AG09319 (cell line): ENCODE measurements at places on chromosomes 7 and 10.
A peak's percentile ranks its signal among the peaks of the same experiment; 100 is the strongest.

DNA sequence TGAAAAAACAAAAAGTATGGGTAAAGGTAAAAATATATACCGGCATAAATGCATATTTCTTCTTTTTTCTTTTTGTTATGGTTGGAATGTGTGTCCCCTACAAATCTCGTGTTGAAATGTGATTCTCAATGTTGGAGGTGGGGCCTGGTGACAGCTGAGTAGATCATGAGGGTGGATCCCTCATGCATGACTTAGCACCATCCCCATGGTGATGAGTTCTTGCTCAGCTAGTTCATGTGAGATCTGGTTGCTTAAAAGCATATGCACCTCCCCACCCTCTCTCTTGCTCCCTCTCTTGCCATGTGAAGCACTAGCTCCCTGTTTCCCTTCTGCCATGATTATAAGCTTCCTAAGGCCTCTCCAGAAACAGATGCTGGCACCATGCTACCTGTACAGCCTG is 93.3 kb downstream of the HYCC1 start:
- DNase-seq, result no peak

GRCh38 chr10:12583891-12584595 is 234.7 kb downstream of the CAMK1D start:
- DNase-seq, result no peak

DNA sequence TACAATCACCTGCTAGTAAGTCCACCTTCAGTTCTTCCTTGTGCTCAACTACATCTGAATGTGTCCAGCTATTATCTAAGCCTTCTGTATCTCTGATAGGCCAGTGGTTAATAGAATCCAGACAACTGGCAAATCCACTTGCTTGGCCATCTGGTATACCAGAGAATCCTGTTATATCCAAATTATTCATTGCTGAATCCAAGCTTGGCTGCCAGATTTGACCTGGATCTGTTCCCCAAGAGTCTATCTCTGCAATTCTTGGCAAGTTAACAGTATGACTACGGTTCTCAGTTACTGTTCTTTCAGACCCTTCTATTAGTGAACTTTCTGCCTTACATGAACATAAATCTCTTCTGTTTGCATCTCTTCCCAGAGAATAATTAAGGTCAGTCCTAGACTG is 154.6 kb upstream of the TARP start:
- no peak for DNase-seq

- DNase-seq, result no peak
Observed at GRCh38 chr10:133159950-133160825, at the start of gene KNDC1. Gene KNDC1, plus strand, starts transcription at chr10:133160219. Its CDS starts 249 bp downstream, at chr10:133160468.

DNA sequence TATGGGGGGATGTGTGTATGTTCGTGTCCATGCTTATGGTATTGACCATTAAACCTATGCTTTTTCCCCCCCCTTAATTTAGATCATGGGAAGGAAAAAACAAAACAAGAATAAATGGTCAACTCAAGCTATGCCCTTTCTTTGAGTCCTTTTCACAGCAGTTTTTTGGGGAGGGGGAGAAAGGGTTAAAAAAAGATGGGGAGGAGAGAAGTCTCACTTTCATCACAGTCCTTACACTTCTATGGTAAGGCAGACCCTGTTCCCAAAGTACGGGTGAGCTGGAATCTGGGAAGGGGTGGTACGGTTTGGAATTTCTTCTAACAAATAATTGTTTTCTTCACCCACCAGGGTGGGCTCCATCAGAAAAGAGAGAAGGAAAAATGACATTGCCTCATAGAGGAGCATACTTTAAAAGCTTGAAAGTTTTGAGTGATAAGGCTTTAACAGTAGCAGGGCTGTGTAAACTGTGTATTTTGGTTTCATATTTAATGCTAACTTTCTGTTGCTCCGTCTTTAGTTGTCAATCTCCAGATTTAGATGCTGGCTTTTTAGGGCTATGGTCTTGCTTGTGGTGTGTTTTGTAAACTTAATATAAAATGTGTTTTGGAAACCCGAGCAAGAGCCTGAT is 180.1 kb downstream of the TCF7L2 start:
- no peak for DNase-seq

DNA sequence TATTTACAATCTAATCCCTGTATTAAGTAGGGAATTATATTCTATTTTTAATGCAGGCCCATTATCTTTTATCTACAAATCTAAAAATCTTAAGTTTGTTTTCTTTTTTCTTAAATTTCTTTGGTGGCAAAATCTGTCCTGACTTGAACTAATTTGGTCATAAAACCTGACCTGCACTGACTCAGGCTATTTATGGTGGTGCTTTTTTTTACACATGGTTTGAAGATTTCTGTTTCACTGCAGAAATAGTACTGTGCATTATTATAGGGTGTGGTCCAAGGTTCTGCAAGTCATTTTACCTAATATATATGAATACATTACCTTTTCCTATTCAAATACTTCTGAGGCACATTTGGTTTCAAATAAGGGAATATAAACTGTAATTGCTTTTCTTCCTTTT is 137.0 kb downstream of the CD36 start:
- no peak for DNase-seq

- DNase-seq, result no peak
Observed at GRCh38 chr10:57867241-57867640, 400.5 kb downstream of the IPMK start.

- DNase-seq, result no peak
Observed at GRCh38 chr7:141789917-141790316, at the start of gene TAS2R5. Gene TAS2R5, plus strand, starts transcription at chr7:141790217. Its CDS starts 145 bp downstream, at chr7:141790362.

GRCh38 chr10:101122270-101123084 is 8.6 kb upstream of the TLX1 start:
- DNase-seq, result no peak

- no peak for DNase-seq
Observed at GRCh38 chr7:119925581-119926289, 347.2 kb upstream of the KCND2 start.

DNA sequence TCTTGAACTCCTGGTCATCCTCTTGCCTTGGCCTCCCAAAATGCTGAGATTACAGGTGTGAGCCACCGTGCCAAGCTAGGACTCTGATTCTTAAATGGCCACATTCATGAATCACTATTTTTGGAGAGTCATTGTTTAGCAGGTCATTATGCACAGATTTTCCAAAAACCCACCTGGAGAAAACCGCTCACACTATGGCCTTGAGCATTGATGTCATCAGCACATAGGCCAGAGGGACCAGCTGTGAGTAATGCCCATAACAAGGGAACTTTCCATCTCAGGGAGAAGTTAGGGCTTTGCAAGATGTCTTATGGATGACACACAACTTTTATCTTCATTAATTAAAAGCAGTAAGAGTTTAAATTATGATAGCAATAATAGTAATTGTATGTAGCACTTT is 86.4 kb upstream of the KIF5B start:
- DNase-seq, result no peak

DNA sequence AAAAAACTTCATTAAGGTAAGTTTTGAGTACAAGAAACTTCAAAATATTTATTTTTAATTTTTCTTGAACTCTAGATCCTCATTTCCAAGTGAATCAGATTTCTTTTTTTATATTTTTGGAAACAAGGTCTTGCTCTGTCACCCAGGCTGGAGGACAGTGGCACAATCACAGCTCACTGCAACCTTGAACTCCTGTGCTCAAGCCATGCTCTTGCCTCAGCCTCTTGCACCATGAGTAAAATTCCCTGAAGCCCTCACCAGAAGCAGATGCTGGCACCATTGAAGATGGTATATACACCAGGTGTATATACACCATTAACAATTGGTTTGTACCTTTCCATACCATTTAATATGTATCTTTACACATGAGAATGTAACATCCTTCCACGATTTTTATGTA is 45.1 kb upstream of the ODAD2 start:
- no peak for DNase-seq

DNA sequence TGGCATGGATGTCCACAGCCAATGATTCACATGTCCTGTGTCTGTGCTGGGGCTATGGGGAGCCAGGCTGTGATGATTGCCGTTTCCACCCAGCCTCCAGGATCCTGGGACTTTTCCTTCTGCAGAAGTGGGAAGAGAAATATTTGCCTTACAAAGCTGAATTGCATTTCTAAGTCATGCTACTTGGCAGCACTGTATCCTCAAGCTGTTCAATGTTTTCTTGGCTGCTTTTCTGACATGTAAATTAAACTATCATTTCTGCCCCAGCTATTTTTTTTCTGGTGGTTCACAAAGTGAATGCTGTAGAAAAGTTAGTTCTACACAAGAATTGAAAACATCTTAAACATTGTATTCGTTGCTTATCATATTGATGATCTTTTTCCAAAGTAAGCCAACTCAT is 51.9 kb upstream of the TCERG1L start:
- DNase-seq, result no peak

DNA sequence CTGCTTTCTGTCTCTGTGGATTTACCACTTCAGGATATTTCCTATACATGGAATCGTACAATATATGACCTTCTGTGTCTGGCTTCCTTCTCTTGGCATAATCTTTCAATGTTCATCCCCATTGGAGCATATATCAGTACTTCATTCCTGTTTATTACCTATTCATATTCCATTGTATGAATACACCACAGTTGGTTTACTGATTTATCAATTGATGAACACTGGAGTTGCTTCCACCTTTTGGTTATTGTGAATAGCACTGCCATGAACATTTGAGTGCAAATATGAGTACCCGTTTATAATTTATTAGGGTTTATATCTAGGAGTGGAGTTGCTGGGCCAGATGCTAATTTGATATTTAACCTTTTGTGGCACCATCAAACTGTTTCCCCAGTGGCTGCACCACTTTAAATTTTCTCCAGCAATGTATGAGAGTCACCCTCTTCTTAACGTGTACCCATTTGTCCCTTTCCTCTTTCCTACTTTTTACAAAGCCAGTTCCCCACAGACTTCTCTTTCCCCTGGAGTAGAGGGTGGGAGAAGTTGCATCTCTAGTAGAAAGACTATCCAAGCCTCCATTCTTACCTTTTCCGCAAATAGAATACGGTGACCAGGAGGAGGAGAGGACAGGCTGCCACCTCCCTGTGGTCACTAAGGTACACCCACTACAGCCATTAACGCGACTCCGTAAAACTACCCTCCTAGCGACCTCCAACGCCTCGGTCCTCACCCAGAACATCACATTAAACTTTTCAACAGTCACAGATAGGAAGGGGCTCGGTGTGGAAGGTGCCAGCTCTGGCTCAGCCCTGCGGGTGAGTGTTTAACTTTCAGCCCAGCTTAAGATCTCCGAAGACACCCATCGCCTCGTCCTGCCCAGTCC is 25.6 kb downstream of the SCD start:
- DNase-seq, result no peak

DNA sequence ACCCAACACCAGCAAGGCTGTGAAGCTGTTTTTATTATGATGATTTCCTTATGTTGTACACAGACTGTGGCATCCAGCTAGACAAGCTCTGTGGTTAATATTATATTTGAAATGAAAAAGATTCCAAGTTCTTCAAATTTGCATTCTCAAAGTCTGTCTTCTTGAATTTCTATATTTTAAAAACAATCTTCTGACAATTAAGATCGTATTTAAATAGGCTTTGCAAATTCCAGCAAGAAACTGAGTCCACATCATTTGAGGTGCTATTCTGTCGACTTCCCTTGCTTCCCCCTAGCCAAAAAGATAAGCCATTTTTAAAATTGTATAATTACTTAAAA is 73.1 kb upstream of the TOMM7 start:
- no peak for DNase-seq

- no peak for DNase-seq
Observed at GRCh38 chr7:137753067-137753466, 93.7 kb downstream of the DGKI start.

- no peak for DNase-seq
Observed at GRCh38 chr10:31668326-31668725, 260.3 kb downstream of the ARHGAP12 start.

- DNase-seq, result no peak
Observed at GRCh38 chr10:59016043-59016442, 160.4 kb upstream of the PHYHIPL start.

DNA sequence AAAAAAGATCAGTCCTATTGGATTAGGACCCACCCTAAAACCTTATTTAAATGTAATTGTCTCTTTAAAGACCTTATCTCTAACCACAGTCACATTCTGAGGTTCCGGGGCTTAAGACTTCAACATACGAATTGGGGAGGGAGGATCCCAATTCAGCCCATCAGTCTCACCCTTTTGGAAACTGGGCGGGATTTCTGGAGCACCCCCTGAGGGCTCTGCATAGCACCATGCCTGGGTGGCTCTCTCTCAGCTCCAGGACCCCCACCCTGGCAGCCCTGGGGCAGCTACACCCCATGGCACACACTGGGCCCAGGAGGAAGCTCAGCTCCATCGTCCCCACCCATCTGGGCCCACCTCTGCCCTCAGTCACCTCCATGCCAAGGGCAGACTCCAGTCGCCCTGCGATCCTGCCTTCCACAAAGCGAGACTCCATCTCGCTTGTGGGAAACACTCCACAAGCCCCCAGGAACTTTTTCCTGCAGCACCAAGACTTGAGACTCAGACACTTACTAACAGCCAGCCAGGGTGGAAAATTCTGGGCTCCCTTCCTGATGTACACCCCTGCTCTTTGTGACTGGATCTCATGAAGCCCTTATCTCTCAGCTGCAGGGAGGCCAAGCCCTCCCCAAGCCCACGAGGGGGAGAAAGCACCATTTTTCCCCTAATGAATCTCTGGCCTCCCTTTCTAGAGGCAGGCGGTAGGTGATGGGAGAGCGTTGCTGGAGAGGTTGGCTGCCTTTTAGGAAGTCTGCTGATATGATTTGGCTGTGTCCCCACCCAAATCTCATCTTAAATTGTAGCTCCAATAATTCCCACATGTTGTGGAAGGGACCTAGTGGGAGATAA is 90.8 kb upstream of the KDM7A start:
- no peak for DNase-seq

- no peak for DNase-seq
Observed at GRCh38 chr7:51591223-51591622, 274.6 kb upstream of the COBL start.

DNA sequence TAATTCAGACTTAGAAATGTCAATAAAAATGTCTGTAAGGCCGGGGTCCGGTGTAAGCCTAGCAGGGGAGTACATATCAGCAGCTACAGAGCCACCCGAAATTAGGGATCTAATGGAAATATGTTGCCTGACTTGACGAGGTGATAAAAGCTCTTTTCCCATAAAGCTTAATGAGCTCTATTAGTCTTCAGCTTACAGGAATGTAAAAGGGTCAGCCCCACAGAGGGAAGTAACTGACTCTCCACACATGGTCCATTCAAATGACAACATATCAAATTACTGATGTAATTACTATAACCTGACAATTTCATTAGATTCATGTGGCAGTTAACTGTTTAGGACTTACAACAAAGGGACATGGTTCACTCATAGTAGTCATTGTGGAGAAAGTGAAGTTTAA is 62.3 kb downstream of the ATE1 start:
- DNase-seq, result no peak

DNA sequence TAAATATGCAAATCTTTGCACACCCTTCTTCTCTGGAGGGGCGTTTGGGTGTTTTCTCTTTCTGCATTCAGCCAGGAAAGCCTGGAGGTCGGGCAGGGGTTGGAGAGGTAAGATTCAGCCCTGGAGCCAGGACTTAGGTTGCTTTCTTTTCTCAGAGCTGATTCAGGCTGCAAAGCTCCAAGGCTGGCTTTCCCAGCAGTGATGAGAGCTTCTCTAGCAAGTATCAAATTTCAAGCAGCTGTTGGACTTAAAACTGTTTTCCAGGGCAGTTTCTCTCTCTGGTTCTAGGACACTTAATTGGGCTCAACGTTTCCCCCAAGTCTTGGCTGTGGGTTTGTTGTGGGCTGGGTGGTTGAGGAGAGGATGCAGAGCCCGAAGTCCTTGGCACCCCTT is 608 bp downstream of the AKR1B10 start:
- peak; percentile 52 for DNase-seq

GRCh38 chr7:38169847-38170246 is 8.2 kb upstream of the STARD3NL start:
- DNase-seq, result peak; percentile 85
